ENCODE measurements at places on chromosomes 2 and 18. TPM values are rescaled to one million over a fixed set of nuclear protein-coding genes. Genes with fewer than 3 reads are reported as not detected.

- DNase-seq: no peak
These were observed 185.1 kb downstream of the TCF4 start for GRCh38 chr18:55402731-55403405.

GRCh38 chr2:11749646-11750349 lies 3.4 kb downstream of the LPIN1 start:
- DNase-seq: no peak

- DNase-seq: no peak
These were observed 112.2 kb upstream of the COPS8 start for GRCh38 chr2:236973343-236973980.

MEP1B gene
- polyA plus RNA-seq: 85.4 TPM

DNA sequence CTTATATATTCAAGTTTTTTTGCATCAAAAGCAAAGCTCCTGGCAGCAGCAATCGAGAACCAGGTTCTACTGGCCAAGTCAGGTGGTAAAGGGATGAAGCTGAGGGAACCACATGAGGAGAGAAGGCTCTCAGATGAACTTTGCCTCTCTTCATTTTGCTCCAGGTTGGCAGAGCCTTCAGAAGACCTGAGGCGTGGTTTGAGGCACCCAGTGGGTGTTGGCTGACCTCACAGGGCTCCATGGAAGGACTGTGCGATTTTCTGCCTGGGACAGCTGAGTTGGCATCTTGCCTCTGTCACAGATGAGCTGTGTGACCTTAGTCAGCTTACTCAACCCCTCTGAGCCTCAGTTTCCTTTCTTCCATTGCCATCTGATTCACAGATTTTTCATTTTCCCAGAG lies 89.0 kb downstream of the INSIG2 start:
- DNase-seq: no peak

GRCh38 chr2:51387235-51387634 lies 355.3 kb upstream of the NRXN1 start:
- no peak for DNase-seq

DNA sequence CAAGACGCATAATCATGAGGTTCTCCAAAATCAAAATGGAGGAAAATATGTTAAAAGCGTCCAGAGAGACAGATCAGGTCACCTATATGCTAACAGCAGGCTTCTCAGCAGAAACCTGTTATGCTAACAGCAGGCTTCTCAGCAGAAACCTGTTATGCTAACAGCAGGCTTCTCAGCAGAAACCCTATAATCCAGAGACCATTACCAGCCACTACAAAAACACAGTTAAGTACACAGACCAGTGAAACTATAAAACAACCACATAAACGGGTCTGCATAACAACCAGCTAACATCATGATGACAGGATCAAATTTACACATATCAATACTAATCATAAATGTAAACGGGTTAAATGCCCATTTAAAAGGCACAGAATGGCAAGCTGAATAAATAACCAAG lies 1548.4 kb upstream of the TMEFF2 start:
- DNase-seq: no peak

DYNC1I2 gene
- 76.4 TPM for polyA plus RNA-seq

TMEM182 gene
- 7.0 TPM for polyA plus RNA-seq

SLC9A2 gene
- polyA plus RNA-seq: 4.7 TPM

DNA sequence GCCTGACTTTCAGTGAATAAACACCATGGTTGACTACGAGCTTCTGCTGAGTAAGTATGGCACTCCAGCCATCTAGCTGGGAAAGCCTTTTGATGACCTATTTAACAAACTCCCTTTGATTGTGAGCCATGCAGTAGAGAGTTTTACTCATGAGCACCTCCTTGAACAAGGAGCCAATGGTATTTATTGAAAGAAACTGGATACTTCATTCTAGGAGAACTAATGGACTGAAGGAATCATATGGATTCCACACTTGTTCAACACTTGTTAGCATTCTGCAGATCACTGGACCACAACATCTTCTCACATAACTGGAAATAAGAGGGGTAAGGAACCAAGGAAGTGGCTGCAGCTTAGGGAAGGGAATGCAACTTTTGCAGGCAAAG lies 320.9 kb upstream of the ETAA1 start:
- no peak for DNase-seq

DNA sequence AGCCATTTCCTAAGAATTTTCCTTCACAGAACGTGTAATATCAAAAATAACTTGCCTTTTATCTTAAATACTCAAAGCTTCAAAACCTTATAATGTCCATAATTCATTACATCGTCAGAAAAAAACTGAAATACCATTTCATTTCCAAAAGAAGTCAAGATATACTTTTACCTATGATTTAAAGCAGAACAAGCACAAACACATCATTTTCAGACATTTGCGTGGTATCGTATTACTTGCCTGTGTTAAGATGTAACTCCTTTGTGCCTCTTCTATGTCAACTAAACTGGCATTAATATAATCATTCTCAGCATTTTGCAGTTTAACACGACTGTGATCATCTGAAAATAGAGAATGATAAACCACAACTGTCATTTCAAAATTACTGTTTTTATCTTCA lies 47.5 kb downstream of the PTPN2 start:
- no peak for DNase-seq

DNA sequence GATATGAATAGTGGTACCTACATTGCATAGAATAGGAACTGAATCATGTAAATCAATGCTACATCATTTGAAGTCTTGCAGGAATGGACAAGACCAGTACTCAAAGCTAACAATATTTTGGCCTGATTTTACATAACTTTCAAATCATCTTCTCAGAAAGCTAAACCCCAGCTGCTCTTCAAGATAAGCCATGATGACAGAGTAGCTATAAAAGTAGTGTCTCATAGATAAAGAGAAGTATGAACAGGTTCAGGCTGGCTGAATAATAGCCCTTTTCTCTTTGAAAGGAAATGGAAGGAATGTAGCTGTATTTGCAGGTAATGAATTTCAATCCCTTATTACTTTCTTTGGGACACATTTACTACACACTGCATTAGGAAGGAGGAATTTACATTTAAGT lies 28.2 kb downstream of the TSPYL6 start:
- no peak for DNase-seq

DNA sequence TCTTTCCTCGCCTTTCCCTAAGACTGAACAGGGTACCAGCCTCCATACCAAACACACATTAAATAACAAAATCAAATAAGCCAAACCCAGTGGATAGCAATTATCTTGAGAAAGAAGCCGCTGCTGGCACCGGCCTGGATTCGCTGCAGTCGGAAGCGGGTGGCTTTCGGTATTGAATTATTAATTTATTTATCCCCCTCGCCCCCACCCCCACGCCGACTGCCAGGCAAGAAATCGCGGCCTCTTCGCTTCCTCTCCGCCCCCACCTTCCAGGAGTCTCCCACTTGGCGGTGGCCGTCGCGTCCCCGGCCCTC lies 370 bp upstream of the ZNF804A start:
- no peak for DNase-seq

DNA sequence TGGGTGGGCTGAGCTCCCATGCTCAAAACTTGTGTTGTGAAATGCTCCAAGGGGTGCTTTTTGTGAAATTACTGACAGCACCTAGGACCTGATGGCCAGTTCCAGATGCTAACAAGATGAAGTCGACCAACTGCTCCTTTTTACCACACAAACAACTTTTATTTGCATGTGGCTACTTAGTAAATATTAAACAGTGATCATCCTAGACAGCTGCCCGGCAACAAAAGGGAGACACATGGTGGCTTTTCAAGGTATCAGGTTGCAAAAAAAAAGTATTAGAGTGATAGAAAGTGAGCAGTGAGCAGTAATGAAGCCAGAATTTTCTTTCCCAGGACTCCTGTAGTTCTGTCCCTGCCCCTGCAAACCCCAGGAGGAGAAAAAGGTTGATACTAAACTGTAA lies 118.5 kb downstream of the RPIA start:
- no peak for DNase-seq

CCDC141 gene
- polyA plus RNA-seq: 2.5 TPM

DNA sequence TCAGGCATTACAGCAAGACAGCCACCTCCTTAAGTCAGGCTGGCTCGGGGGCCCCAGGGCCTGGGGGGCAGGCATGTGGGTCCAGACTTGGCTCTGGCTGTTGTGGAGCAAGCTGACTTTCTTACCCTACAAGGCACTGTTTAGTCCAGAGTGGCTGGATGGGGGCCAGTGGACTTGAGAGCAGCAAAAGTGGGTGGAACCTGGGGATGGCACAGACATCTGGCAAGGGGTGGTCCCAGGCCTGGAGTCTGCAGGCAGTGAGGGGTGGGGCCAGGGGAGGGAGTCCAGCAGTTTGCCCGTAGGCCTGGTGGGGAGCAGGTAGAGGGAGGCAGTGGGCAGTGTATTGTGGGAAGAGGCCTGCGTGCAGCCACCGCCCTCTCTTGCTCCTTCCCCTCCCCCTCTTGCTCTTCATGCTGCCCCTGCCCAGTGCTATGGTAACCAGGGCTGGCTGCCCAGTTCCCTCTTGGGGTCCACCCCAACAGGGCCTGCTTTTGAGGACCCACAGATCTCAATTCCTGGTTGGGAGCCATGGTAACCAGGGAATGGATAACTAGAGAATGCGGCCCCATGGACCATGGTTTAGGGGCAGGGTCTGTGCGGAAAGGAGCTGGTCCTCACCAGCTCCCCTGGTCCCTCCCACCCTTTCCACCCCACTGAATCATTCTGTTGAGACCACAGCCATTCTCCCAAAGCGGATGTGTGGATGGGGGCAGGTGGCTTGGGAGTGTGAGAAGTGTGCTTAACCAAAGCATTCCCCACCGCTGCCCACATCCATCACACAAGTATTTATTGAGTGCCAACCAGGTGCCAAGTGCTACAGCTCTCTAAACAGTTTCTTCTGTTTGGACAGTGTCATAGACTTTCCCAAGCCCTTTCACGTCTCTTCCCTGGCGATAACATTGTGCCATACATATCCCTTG lies 19.3 kb downstream of the SPEG start:
- no peak for DNase-seq

- DNase-seq: no peak
These were observed 296.2 kb upstream of the SMIM21 start for GRCh38 chr18:75723521-75724340.

- DNase-seq: no peak
These were observed 393.7 kb downstream of the PIK3C3 start for GRCh38 chr18:42348722-42349121.

- DNase-seq: no peak
These were observed 68.6 kb downstream of the MTCL1 start for GRCh38 chr18:8773980-8774379.

RAB11FIP5 gene
- 37.3 TPM for polyA plus RNA-seq

DNA sequence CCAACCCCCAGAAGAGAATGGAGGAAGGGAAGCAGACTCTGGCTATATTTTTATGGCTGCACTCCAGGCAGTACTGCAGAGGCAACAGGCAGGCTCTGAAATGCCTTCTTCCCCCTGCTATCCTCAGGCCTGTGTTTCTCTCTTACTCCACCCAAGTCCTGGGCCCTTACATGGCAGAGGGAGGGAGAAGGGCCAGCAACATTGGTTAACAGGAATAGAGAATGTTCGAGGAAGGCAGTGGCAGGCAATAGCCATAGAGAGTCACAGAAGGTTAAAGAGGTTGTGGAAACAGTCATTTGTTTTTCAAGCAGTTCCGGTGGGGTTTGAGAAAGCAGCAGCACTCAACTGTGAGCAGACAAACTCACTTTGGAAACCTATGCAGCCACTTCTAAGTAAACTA lies 15.1 kb upstream of the DARS1 start:
- no peak for DNase-seq
